ENCODE measurements at places on chromosomes 12 and 14.
A peak's percentile ranks its signal among the peaks of the same experiment; 100 is the strongest.

DNA sequence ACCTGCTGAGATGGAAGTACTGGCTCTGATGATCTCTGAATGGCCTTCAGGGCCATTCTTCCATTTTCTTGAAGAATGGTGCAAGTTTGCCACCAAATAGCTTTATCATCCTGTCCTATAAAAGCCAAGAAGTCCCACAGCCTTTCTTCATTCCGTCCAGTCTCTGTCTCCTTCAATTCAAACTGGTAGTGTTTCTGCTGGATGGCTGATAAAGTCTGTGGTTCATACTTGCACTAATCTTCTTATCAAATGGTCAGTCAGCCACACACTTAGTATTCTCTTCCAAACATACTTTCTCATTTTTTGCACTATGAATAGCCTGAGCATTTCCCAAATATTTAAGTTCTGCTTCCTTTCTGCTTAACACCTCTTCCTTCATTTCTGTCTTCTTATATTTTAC is 39.4 kb upstream of the BEGAIN start:
- DNase-seq: no peak

GRCh38 chr12:53430116-53430515 is 6.5 kb downstream of the AMHR2 start:
- DNase-seq: no peak

GRCh38 chr12:18415227-18415626 is 153.9 kb downstream of the PIK3C2G start:
- no peak for DNase-seq

DNA sequence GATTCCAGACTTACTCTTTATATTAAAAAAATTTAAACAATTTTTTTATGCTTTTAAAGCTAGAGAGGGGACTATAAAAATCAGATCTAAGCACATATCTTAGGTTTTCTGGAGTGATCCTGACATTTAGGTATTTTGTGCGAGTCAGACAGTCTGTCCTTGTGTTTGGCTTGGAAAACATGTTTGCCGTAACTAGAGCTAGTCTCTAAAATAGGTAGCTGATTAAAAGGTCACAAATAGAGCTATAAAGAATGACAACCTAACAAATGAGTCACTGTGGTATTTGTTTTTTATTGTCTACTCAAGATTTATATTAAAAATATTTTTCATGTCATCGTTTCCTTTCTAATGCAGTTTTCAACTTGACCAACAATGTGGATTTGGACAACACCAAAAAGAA is 73.4 kb downstream of the MNAT1 start:
- DNase-seq: no peak

GRCh38 chr14:22606380-22606779 is 8.3 kb downstream of the ABHD4 start:
- DNase-seq: peak; percentile 48

GRCh38 chr12:54711669-54712068 is 63.5 kb upstream of the DCD start:
- DNase-seq: no peak

- peak; percentile 99 for DNase-seq
These were observed at the start of gene MYL6 for GRCh38 chr12:56158029-56158925. Gene MYL6 (plus strand): TSS chr12:56158359. CDS start chr12:56158402, 43 bp downstream.

- no peak for DNase-seq
These were observed 128.9 kb downstream of the FOXA1 start for GRCh38 chr14:37466003-37466622.

DNA sequence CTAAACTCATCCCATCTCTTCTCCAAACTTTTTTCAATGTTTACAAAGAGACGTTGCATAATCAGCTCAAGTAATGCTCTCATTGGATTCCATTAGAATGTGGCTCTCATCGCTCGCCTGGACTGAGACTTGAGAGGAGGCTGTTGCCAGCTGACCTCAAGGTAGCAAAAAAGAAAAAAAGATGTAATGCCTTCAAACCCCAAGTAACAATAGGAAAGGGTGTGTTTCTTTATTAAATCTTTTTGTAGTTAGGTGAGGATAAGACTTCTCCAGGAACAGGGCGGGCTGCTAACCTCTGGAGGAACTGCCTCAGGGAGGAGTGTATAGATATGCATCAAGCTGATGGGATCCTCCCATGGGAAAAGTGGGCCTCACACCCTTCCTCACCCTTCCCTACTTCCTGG is 956 bp upstream of the PTHLH start:
- no peak for DNase-seq

DNA sequence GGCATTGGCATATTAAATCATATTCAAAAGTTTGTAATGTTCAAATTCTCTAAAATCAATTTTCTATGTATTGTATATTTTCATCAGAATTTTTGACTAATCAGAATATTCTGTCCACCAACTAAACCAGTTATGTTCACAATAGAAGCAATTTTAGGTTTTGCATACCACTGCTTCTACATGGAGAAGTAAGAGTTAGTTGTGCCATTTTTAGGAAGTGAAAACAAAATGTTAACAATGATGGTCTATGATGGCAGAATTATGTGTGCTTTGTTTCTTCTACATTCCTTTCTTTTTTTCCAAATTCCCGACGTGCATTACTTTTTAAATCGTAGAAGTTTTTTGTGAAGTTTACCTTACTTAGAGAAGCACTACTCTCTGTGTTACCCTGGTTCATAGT is 29.5 kb downstream of the ABHD12B start:
- DNase-seq: no peak

Data from NCI-H345 (cell line).